Pancreas (tissue), 10 donors: ENCODE measurements at places on chromosomes 3 and 15.
A peak's percentile ranks its signal among the peaks of the same experiment; 100 is the strongest.

DNA sequence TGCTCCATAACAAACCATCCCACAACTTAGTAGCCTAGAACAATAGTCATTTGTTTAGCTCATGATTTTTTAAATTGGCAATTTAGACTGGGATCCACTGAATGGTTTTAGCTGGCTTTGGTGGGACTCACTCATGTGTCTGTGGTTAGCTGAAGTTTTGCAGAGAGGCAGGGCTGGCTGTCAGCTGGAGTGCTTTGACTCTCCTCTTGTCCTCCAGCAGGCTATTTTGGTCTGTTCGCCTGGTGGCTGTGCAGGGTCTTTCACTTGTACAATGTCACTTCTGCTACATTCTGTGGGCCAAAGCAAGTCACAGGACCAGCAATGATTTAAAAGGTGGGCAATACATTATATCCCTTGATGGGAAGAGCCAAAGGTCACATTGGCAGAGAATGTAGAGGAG is 1146.5 kb downstream of the ROBO2 start:
- DNase-seq: no peak

DNA sequence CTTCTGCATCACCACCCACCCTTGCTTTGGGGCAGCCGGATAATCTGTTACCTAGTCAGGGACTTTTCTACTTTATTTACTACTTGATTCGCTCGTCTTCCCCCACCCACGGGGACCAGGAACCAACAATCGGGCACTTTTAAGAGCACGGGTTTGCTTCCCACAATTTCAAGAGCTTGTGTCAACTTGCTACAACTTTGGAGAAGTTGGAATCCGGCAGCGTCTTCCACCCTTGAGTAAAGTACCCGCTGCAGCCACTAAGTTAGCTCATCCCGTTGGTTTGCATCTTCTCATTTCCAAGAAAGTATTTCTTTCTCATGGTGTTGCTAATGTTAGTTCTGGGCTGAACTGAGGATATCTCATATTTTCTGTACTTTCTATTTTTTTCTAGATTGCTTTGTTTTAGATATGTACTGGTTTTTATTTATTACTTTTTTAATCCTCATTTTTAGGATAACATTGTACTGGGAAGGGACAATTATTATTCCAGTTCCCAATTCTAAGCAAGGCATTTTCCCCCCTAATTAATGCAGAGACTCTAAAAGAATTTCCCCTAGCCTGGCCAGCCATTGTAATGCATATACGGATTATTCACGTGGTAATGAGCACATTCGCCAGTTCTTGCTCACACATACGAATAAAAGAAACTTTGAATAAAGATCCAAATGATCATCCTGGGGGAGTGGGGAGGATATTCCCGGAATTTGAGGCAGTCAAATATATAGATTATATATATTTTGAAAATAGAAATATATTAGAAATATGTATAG is 4.0 kb downstream of the SOX2 start:
- DNase-seq: no peak

- peak; percentile 74 for DNase-seq
Measured at GRCh38 chr15:60005352-60006202, 1.5 kb downstream of the FOXB1 start.

- no peak for DNase-seq
Measured at GRCh38 chr15:60128000-60128376, 123.9 kb downstream of the FOXB1 start.

- no peak for DNase-seq
Measured at GRCh38 chr15:64037116-64037515, 9.2 kb downstream of the DAPK2 start.

DNA sequence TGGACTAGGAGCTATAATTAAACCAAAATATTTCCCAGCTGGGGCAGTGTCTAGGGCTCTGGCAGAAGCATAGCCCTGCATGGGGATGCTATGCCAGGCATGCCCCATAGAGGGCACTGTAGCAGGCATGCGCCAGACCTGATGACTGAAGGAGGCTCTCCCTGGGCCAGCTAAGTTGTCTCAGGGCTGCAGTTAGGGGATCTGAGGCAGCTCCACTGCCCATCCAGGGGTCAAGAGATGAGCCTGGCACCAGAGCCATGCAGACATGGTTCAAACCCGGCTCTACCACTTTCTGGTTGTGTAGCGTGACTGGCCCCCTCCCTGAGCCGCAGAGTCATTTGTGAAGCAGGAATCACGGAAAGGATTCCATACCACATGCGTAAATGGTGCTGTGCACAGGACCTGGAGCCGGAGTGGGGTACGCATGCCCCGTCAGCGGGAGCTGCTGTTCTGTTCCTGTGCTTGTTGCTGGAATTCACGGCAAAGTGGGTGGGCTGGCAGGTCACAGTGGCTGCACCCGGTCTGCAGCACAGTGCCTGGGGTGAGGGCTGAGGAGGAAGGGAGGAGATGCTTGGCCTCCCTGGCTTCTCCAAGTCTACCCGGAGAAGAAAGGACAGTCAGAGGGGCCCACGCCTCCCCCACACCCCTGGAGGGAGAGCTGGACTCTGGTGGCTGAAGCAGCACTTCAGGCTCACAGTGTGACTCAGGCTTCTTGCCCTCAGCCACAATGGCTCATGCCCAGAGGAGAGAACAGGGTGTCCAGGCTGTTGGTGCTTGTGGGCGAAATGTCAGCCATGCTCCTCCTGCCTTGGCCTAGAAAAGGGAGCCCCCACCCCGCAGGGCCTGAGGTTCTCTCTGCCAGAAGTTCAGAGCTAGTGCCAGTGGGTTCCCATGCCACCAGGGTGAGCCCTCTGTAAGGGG is 43.1 kb downstream of the DNASE1L3 start:
- peak; percentile 80 for DNase-seq

DNA sequence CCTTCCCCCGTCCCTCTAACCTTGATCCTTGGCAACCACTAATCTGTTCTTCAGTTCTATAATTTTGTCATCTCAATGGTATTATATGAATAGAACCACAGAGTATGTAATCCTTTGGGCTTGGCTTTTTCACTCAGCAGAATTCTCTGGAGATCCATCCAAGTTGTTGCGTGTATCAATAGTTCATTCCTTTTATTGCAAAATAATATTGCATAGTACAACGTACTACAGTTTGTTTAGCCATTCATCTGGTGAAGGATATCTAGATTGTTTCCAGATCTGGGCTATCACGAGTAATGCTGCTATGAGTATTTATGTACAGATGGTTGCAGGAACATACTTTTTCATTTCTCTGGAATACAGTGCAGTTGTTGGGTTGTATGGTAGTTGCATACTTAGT is 76.2 kb downstream of the PLXNA1 start:
- no peak for DNase-seq

GRCh38 chr15:96733721-96734120 is 403.2 kb downstream of the NR2F2 start:
- DNase-seq: no peak

- DNase-seq: peak; percentile 53
Measured at GRCh38 chr15:58864602-58865424, 68.7 kb downstream of the SLTM start.

DNA sequence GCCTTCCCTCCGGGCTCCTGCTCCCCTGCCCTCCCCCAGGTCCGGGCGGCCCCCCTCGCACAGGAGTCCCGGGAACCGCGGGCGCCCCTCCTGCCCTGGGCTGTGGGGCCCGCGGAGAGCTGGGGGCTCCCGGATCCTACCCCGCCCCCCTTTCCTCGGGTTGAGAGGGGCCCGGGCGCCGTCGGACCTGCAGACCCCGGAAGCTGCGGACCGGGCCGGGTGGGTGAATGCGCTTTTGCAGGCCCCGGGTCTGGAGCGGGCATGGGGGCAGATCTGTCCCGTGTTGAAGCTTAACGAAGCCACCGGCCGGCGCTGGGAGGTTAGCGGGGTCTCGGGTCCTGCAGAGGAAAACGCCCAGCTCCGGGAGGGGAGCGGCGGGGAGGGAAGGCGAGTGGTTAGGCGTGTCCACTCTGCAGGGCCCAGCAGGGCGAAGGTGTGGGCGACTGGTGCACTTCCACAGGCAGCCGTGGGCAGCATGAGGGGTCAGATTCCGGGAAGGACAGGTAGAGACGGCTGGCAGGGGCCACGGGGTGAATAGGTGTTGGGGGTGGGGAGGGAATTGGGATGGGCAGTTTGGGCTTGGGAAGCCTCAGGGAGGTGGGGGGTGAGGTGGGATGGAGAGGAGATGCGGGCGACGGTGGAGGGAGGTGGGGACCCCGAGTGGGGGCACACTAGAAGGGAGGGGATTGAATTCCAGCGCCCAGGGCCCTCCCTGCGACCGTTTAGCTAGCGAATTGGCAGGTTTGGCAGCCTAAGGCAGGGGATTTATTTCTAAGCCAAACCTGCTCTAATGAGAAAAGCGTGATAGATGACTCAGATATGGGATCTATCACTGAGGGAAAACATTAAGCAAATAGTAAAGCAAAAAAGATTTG is 635 bp downstream of the CD276 start:
- DNase-seq: peak; percentile 19

- no peak for DNase-seq
Measured at GRCh38 chr15:70436428-70436827, 326.9 kb downstream of the UACA start.

DNA sequence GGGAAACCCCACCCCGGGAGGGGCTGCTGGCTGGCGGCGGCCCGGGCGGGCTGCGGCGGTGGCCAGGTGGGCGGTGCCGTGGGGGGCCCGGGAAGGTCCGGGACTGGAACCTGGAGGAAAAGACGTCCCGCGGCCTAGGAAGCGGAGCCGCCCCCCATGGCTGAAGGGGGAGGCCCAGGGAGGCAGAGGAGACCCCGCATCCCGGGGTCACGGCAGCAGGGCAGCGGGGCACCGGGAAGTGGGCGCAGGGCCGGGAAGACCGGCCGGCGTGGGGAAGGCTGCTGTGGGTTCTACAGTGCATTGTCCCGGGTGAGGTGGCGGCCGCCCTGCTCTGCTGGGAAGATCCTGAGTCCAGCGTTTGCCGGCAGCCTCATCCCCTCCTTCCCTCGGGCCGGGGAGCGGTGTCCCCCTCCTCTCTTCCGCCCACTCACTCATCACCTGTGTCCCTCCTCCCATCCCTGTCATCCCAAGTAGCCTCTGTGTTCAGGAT is 525 bp upstream of the FSTL1 start:
- no peak for DNase-seq

GRCh38 chr3:175346573-175347356 is 487.6 kb downstream of the NAALADL2 start:
- no peak for DNase-seq

- no peak for DNase-seq
Measured at GRCh38 chr3:96994988-96995387, 180.6 kb downstream of the EPHA6 start.

GRCh38 chr3:136838641-136839555 is 20.0 kb downstream of the SLC35G2 start:
- no peak for DNase-seq

- DNase-seq: no peak
Measured at GRCh38 chr3:191774485-191774884, 313.5 kb downstream of the PYDC2 start.

GRCh38 chr15:69474291-69474690 is 21.7 kb downstream of the RPLP1 start:
- no peak for DNase-seq

GRCh38 chr15:69498987-69499386 is 46.4 kb downstream of the RPLP1 start:
- DNase-seq: no peak

DNA sequence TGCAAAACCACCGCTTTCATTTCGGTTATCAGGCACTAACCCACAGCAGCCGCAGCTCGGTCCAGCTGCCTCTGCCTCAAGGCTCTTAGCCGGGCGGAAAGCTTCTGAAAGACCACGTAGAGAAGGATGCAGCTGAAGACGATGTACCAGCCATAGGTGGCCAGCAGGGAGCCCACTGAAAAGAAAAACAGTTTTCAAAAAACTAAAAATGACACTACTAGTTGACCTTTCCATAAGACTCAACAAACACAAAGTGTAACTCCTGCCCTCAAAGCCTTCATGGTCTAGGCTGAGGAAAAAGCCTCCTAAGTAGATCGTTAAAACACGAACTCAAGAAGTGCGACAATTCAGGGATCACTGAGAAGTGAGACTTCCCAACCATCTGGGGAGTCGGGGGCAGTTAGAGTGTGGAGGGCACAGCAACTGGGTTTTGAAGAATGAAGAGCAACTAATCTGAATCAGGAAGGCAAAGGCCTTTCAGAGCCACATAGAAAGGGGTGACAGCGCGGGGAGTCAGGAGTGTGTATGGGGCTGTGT is 716 bp downstream of the SELENOS start:
- DNase-seq: no peak

- DNase-seq: no peak
Measured at GRCh38 chr3:46858456-46858855, 4.8 kb downstream of the MYL3 start.

GRCh38 chr3:130548356-130548755 is 31.4 kb downstream of the COL6A6 start:
- DNase-seq: no peak

DNA sequence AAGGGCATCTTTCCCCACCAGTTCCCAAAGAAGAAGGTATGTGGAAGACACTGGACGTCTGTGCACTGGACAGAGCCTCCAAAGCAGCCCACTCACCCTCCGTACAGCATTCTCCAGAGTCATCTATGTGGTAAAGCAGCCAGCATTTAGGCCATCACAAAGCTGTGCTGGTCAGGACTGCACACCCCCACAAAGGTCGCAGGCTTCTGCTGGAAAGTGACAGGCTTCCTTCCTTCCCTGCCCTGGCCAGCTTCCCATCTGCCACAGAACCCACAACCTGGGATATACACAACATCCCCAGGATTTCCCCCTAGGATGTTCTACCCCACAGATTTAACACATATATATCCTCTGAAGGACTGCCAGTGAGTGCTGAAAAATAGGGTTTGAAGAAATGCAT is 64.6 kb upstream of the GALNT15 start:
- no peak for DNase-seq

- no peak for DNase-seq
Measured at GRCh38 chr15:85984241-85984640, 95.4 kb upstream of the AGBL1 start.
